GM03348 (cell line): ENCODE measurements at places on chromosomes 2 and 18.

DNA sequence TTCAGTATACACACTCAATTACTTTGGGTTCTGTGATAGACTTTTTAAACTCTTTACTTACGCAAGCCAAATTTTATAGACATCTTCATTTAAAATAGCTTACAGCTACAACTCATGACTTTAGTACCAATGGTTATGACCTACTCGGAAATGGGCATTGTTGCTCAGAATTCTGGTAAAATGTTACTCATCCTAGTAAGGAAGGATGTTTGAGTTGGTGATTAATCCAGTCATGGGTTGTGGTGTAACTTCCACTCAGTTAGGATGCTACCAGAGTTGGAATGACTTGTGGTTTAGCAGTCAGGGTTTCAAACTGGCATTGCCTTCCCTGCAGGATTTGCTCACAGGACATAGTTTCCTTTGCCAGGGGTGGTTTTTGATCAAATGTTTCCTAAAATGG is 7.4 kb upstream of the NPC1 start:
- DNase-seq, result peak; percentile 79

- no peak for DNase-seq
These were observed 81.1 kb upstream of the RFX8 start for GRCh38 chr2:101556033-101556459.

DNA sequence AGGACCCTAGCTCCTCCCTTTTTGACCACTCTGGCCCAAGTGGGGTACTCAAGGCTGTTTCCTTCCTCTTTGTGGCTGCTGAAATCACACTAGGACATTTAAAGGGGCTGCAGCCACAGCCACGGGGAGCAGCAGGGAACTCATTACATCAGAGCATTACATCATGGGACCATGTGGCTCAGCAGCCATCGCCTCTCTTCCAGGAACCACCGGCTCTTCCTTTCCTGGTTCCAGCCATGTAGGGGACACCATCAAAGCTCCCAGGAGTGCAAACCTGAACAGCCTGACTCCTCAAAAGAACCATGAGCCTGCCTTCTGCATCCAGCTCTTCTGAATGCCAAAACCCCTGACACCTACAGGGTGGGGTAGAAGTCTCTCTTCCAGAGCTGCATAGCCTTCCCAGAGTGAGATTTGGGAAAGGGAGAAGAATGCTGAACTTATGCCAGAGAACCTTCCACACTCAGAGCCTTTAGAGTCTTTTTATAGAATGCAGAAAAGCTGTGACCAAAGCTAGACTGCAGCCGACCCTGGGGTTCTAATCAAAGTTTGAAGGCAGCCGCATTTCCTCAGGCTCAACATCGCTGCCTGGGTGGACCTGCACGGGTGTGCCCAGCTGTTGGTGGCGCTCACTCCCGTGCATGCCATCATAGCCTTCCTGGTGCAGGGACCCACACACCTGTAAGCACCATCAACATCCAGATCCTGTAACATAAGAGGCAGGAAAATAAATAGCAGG is 121.7 kb downstream of the KLHL29 start:
- no peak for DNase-seq

- no peak for DNase-seq
These were observed 20.6 kb downstream of the EHD3 start for GRCh38 chr2:31254237-31255203.

GRCh38 chr2:67455219-67456142 is 58.3 kb downstream of the ETAA1 start:
- DNase-seq, result no peak

DNA sequence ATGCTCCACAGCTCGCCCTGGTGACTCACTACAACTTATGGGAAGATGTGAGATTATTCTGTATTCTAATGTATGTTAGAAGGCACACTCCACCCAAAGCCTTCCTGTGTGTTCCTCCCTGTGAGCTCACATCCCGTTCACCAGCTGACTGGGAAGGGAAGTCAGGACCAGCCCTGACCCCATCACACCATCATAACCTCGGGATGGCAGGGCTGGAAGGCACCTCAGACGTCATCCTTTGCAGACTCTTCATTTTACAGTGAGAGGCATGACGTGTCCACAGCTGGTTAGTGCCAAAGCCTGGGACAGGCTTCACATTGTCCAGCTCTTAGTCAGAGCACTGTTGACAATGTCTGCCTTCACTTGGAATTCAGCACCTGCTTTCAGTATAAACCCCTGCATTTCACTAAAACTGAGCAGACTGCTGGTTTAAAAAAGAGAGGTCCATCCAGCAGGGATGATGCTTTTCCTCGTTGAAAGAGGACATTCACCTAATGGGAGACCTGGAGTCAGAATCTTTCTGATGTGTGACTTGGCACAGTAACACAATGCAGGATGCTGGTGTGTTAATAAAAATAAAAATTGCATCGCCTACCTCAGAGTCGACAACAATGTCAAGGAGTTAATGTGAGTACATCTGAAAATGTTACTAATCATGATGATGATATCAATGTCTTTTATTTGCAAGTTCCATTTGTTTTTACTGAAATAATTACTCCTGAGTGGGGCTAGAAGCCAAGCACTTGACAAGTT is 418.0 kb upstream of the TNP1 start:
- peak; percentile 75 for DNase-seq

DNA sequence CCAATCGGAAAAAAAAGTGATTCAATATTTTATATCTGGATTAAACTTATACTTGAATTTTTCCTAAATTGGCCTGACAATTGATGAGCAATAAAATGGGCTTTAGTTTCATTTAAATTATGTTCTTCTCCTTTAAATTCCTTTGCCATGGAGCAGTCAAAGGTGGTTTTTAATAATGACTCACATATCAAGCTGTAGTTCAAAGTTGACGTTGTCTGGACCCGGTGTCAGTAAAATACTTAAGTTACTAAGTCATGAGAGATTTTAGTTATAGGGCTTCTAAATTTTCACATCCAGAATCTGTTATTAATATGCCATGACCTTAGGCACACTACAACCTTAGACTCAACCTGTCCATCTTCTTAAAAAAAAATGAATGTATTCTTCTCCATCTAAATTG is 62.5 kb downstream of the CDH2 start:
- DNase-seq, result peak; percentile 8

- no peak for DNase-seq
These were observed 72.4 kb downstream of the ZNF236 start for GRCh38 chr18:76894566-76895346.

- DNase-seq, result no peak
These were observed 1.6 kb downstream of the PPP3R1 start for GRCh38 chr2:68250652-68251186.

GRCh38 chr2:205878999-205879762 is 196.9 kb downstream of the NRP2 start:
- DNase-seq, result no peak

DNA sequence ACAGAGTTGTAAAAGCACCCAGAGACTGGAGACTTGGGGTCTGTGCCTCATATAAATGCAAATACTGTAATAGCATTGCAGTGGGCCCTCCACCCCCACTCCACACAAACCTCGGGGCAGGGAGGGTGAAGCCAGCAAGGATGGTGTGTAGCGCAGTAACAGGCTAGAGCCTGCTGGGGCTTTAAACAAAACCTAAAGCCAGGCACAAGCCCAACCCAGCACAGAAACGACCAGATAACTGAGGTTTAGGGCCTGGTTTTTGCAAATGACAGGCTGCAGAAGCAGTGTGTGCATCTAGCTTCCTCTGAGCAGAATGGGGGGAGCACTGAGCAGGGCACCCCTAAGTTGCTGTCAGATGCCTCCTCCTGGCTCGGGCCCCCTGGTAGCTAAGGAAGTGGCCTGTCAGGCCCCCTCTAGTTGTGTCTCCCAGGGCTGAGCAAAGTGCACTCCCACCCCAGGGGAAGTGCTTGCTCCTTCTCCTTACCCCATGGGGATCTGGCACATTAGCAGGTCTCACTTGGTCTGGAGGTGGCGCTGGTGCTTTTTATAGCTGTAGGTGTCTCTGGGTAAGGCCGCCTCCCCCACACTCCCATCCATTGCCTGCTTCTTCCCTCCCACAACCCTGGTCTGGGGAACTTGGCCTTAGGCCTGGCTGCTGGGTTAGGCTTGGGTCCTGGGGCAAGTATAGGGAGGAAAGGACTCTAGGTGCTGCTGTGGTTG is 135.1 kb downstream of the CELF4 start:
- no peak for DNase-seq

DNA sequence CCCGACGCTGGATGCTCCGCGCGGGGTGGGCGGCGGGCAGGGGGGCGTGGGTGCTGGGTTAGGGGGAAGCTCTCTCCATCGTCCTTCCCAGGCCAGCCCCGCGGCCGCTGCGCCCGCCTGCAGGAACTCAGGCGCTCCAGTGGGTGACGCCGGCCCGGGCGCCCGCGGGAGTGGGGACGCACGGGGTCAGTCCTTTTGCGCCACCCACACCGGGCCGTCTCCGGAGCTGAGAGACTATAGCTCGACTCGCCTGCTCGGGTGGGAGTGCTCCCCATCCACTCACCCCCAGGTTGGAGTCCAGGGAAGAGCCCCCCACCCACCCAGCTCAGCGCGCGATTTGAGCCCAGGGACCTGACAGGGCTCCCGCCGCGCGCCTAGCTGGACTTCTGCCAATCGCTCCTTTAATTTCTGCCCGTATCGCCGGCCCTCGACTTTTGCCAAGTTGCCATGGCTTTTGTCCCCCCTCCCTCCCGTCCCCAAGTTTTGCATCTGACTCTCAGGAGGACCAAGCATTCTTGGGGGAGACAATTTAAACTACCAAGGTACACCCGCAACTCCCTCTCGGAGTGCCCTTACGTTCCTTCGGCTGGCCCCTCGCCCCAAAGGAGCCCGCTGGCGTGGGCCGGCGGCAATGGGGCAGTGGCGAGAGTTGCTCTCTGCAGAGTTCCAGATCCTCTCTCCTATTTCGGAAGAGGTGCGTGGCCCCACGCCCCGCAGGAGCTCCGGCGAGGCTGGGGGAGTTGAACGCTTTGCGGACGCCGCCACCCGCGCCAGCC is 205.8 kb upstream of the SMAD2 start:
- DNase-seq, result peak; percentile 22

- DNase-seq, result no peak
These were observed 64.1 kb upstream of the CNGA3 start for GRCh38 chr2:98282109-98282508.

GRCh38 chr2:33494877-33495641 is 18.6 kb downstream of the RASGRP3 start:
- DNase-seq, result no peak

GRCh38 chr2:162072976-162073887 is 783 bp downstream of the DPP4 start:
- peak; percentile 38 for DNase-seq

GRCh38 chr2:75064691-75065396 is 106.4 kb downstream of the POLE4 start:
- DNase-seq, result peak; percentile 66

DNA sequence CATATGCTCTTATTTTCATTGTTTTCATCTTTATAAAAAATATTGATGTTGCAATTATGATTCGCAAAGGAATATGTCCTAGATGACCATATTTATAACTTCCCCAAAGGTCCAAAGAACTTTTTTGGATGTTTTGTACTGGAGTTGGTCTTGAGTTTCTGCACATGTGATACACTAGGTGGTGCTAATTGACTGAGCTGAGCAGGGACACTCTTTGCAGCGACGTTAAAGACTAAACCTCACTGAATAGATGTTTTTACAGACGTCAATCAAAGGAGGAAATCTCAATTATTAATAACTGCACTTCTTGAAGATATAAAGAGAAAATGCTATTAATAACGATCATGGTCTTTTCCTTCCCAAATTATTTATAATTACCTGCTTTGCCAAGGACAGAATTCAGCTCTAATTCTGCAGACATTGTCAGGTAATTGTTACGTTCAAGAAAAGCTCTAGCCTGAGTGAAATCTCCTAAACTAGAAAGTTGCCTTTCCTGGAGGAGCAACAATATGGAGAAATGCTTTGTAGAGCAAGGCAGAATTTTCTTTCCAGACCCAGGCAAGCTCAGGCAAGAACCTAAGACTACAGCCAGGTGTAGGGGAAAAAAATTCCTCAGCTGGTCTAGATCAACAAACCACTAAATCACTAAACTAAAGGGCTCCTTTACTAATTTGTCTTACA is 119.3 kb upstream of the RBBP8 start:
- peak; percentile 57 for DNase-seq

DNA sequence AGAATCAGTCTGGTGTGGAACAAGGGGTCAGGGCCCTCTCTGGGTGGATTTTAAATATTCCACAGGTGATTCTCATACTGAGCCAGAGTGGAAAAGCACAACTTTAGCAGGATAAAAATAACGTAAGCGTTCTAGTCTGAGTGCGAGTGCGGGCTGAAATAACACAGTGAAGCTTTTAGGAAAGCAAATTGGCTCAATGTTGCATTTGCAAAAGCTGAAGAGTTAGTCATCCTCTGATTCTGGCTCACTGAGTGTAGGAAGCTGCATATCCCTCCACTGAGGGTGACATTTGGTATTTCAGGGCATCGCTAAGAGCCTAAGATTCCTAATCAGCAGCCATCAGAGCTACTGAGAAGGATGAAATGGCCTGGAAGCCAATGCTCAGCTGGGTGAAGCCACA is 134.7 kb downstream of the RIF1 start:
- DNase-seq, result peak; percentile 20

DNA sequence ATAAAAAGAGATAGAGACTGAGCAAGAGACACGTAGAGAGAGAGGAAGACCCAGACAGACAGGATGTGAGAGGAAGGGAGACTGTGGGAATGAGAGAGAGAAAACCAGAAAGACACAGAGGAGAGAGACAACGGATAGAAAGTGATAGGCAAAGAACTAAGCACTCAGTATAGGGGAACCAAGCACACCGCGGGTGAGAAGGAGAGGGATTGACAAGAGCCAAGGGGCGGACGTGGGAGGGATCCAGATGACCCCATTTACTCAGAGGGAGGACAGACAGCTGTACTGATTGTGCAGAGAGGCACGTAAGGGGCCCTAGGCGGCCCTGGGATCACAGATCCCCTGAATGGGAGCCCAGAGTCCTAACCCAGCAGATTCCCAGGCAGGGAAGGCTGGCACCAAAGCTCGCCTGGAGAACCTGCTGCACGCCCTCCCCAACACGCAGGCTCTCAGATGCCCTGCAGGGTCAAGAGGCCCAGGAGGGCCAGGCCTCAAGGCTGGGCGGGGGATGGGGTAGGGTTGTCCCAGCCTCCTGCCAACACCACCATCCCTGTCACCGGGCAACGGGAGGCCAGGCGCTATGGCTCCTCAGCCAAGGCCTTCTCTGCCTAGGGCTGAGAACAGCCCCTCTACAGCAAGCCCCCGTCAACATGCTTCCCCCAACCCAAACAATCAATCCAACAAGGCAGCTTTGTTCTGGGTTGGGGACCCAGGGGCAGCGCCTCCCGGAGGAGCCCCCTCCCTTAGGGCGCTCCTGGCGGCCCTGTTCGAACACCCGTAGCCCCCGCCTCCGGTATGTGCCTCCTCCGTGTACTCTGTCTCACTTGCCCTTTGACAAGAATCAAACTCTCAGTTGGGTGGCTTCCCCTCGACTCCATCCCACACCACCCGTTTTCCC is 579 bp downstream of the LOXL3 start:
- DNase-seq, result no peak

GRCh38 chr2:79660557-79660956 is 147.7 kb downstream of the CTNNA2 start:
- no peak for DNase-seq
